ENCODE measurements at places on chromosomes 7 and 10.

DNA sequence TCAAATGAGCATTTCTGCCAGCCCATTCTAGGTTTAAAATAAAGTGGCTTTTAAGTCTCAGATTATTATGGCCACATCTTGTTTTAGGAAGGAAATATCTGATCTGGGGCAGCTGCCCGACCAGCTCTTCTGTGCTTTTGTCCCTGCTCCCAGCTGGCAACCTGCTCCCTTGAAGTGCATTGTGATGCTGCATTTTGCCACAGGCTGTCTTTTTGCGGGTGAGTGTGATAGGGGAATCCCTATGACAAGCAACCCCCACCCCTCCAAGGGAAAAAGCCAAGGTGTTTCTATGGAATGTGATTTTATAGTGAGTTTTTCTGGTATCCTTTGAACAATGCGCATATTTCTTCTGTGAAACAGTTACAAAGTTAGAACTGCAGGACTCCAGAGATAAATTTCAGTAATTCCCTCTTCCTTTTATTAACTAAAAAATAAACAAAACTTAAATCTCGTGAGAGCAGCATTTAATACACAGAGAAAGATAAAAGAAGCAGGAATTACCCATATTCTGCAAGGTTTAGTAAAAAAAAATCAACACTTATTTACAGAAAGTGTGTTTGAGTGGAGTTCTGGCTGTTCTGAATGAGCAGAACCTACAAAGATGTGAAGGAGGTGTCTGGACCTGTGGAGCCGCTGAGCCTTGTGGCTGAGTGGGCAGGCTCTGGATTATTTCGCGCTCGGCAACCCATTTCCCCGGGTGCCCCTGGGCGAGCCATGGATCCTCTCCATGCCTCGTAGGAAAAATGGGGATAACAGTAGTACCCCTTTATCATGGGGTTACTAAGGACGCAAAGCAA lies 10.1 kb upstream of the HPS1 start:
- DNase-seq = no peak

- DNase-seq = no peak
Measured at GRCh38 chr7:143222782-143223181, 945 bp downstream of the TAS2R40 start.

DNA sequence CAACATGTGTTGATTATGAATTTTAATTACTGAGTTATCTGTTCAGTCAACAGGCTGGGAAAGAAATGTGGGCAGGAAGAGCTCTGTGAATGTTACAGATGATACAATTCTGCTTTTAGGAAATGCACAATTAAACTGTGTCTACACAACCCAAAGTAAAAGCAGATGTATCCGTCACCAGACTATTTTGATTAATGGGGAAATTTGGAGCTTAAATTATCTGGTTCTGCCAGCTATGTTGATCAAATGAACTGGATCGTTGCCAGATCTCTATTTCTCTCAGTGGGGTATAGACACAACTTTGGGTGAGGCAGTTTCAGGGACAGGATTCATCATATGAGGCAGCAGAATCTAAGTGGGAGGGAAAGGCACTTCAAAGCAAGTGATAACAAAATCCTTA lies 136.5 kb downstream of the NEUROD6 start:
- no peak for DNase-seq

DNA sequence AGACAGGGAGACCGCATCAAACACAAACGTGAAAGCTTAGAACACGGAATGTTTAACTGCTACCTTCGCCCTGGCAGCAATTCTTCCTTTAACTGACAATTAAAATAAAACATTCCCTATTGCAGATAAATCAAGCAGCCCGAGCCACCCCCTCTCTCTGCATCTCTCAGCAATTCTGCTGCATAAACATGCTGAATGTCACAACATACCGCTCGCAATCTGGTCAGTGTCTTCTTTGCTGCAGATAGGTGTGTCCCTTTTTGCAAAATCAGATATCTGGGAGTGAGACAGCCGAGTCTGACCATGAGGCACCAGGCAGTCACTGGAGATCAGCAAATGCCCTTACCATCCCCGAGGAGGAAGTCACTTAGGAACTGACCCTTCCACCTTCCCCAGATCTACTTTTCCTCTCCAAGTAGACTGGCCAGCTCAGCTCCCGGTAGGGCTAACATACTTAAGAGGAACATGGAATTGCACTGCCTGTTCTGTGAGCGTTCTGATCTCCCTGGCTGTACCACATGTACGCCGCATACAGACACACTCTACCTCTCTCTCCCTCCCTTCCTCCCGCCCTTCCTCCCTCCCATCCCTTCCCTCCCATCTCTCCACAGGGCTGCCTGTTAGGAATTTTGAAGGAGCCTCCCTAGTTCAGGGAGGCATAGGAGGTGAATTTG lies at the start of gene FRMD4A:
Gene FRMD4A, minus strand, starts transcription at position 537 of the 674 bp plus-strand sequence.
- no peak for DNase-seq

- DNase-seq = no peak
Measured at GRCh38 chr7:47587351-47587750, 5.4 kb upstream of the TNS3 start.

GRCh38 chr7:68706291-68706690 lies 892.0 kb upstream of the AUTS2 start:
- no peak for DNase-seq

DNA sequence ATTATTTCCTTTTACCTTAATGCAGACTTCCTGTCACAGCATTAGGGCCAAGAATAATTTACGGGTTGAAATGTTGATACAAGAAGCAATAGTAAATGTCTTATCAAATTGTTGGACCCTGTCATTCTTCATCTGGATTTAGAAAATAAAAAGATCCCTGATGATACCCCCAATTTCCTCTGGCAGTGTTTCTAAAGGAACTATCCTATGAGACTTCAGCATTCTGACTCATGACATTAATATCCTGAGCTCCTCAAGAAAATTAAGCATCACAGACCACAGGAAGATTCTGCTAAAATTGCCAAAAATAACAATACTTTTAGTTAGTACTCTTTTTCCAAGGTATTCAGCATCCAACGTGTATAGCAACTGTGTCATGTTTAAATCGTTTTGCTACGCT lies 490.5 kb upstream of the ANKRD30A start:
- DNase-seq = no peak

DNA sequence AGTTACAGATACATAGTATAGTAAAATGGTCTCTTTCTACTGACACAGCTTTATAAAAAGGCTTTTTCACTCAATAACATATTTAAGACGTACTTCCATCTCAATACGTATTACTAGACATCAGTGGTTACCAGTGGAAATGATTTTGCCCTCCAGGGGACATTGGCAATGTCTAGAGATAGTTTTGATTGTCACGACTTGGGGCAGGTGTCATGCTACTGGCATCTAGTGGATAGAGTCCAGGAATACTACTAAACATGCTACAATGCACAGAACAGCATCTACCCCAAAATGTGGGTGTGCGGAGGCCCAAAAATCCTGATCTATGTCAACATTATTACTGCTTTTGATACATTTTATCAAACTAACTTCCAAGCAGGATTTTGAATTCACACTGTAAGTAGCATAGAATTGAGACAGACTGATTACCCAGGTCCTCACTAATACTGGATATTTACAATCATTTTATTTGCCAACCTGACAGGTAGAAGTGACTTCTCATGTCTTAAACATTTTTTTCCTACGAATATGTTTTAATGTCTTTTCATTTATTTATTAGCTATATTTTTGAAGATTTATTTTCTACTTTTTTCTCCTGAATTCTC lies 53.8 kb downstream of the HGF start:
- DNase-seq = no peak

- no peak for DNase-seq
Measured at GRCh38 chr7:158470336-158470735, 117.3 kb downstream of the PTPRN2 start.

GRCh38 chr7:26992670-26993069 lies 103.1 kb downstream of the HOXA1 start:
- no peak for DNase-seq

GRCh38 chr10:77072836-77073662 lies 564.6 kb downstream of the KCNMA1 start:
- DNase-seq = no peak

DNA sequence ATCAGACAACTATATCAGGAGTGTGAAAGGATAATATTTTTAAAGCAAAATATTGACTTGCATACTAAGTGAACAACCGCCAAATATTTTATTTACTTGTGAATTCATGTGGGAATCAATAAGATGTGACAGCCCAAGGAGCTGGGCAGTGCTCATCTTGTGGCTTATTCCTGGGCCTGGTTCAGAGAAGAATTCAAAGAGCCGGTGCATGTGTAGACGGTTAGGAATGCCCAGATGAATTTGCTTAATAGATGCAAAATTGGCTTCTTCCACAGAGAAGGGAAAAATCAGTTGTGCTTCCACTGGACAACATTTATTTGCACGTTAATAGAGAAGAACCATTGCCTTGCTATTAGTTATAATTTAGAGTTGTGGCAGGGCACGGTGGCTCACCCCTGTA lies 4.4 kb downstream of the MYL7 start:
- DNase-seq = no peak

DNA sequence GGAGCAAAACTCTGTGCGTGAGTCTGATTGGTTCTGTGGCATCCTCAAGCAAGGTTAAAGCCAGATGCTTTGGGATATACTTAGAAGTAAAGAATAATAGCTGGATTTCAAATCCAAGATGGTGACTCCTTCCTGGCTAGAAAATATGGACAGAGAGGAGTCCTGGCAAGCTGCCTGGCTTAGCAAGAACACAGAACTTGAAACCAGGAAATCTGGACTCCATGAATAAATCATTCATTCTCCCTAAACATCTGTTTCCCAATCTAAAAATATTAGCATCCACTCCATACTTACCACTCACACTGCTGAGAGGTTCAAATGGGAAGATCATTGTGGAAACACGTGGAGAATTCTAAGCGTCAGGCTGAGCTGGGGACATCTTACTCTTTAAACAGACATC lies 1074.1 kb upstream of the AUTS2 start:
- no peak for DNase-seq

Measured in stimulated activated CD8-positive, alpha-beta memory T cell treated with anti-CD3 and anti-CD28 coated beads, Interleukin-7, amount 100 ng/mL, for 4 hours (primary cell).